ENCODE measurements at places on chromosomes 1 and 21.

GRCh38 chr1:89563957-89564604 lies 39.5 kb downstream of the LRRC8B start:
- no peak for DNase-seq

GRCh38 chr1:183457449-183457848 lies 14.8 kb upstream of the SMG7 start:
- DNase-seq: no peak

DNA sequence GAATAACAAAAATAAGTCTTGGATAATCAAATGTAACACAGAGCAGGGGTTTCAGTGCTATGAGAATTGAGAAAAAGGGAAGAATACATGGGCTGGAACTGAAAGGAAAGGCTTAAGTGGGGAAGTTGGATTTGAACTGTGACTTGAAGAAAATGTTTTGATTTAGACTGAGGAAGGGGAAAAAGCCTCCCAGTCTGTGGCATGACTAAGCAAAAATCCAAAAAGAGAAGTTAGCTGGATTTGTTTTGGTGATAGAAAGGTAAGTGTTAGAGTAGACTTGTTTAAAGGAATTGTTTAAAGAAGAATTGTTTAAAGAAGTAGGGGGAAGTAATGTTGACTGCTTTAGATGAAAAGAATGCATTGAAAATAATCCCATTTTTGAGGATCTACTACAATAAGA lies 46.0 kb downstream of the KCNK2 start:
- no peak for DNase-seq

GRCh38 chr1:33842348-33842747 lies 21.5 kb upstream of the HMGB4 start:
- DNase-seq: no peak

DNA sequence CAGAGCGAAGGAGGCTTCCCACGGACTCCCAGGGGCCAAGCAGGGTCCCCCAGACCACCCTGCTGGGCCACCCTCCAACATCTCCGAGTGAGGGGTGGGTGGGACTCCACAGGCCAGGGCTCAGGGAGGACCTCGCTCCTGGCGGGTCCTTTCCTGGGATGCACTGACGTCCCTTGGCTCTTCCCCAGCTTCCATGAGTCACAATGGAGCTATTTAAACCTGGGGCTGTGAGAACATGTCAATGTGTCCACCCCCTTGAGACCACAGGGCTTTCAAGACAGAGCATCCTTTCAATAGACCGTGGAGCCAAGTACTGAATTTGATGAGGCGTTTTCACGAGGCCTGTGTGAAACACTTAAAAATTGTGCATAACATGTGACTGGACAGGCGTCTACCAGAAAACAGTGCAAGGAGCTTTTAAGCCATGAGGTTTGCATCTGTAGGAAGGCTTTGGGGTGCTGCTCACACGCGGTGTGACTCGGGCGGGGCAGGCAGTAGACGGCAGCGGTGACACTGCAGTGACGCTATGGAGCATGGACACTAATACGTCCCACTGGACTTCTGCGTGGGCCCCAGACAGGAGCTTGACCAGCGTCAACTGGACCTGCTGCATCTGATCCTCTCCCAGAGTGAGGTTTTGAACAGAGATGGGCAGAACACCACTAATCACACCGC lies 24.1 kb upstream of the NPHP4 start:
- DNase-seq: no peak

GRCh38 chr1:111789142-111789541 lies 33.4 kb downstream of the DDX20 start:
- DNase-seq: no peak

DNA sequence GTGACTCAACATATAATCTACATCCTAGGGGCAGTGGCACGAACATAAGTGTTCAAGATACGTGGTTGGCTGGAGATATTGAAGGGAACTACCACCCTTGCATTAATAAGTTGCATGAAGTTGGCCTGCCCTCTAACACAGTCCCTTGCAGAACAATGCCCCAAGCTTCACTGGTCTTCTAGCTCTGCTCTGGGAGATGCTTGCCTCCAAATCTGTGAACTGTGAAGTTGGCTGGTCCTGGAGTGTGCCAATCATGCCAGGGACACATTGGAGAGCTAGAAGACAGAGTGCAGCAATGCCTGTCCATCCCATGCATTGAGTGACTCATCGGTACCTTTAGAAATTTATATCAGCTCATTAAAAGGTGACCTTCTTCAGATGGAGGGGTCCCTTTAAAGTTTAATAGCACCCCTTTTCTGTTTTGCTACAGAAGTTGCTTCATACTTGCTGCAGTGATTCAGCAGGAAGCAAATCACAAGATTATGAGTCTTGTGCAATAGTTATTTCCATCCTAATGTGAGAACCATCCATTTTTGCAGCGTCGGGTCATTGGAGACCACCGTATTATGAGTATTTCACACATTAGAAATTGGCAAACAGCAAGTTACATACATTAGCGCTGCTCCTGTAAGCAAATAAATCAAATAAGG lies 55.2 kb upstream of the KAZN start:
- no peak for DNase-seq

- DNase-seq: no peak
Observed at GRCh38 chr21:34335316-34335715, 28.5 kb upstream of the KCNE2 start.

- DNase-seq: no peak
Observed at GRCh38 chr1:233331676-233332519, 4.4 kb downstream of the MAP3K21 start.

DNA sequence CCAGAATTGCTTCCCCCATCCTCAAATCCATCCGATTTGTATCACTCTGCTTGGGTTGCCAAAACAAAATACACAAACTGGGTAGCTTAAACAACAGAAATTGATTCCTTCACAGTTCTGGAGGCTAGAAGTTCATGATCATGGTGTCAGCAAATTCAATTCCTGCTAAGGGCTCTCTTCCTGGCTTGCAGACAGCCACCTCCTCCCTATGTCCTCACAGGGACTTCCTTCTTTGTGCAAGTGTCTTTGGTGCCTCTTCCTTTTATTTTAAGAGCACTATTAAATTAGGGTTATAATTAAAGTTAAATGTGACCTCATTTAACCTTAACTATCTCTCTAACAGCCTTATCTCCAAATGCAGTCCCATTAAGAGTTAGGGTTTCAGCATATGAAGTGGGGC lies 112.8 kb downstream of the PLPP3 start:
- DNase-seq: no peak

GRCh38 chr1:186220067-186220466 lies 155.0 kb downstream of the TPR start:
- DNase-seq: no peak

- DNase-seq: no peak
Observed at GRCh38 chr1:245869847-245870246, 637.2 kb downstream of the SMYD3 start.

DNA sequence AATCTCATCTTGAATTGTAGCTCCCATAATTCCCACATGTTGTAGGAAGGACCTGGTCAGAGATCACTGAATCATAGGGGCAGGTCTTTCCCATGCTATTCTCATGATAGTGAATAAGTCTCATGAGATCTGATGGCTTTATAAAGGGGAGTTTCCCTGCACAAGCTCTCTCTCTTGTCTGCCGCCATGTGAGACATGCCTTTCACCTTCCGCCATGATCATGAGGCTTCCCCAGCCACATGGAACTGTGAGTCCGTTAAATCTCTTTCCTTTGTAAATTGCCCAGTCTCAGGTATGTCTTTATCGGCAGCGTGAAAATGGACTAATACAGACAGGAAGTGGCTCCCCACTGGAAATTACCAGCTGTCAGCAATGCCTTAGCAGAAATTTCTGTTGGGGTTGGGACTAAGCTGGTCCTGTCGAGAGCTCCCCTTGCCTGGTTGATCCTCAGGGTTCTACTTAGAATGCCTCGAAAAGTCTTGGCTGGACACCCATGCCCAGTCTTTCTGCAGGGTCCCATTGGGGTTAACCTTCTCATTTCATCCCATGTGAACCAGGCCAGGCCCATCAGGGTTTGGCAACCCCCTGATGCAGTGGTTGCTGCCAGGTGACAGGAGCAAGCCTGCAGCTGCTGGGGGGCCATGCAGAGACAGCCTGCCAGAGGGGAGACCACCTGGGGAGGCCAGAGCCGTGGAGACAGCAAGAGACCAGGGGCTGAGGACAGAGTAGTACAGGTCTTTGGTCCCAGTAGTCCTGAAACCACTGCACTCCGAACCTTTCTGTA lies 2.8 kb upstream of the ABCG1 start:
- DNase-seq: no peak

- no peak for DNase-seq
Observed at GRCh38 chr1:40379785-40380452, 6.4 kb downstream of the SMAP2 start.

DNA sequence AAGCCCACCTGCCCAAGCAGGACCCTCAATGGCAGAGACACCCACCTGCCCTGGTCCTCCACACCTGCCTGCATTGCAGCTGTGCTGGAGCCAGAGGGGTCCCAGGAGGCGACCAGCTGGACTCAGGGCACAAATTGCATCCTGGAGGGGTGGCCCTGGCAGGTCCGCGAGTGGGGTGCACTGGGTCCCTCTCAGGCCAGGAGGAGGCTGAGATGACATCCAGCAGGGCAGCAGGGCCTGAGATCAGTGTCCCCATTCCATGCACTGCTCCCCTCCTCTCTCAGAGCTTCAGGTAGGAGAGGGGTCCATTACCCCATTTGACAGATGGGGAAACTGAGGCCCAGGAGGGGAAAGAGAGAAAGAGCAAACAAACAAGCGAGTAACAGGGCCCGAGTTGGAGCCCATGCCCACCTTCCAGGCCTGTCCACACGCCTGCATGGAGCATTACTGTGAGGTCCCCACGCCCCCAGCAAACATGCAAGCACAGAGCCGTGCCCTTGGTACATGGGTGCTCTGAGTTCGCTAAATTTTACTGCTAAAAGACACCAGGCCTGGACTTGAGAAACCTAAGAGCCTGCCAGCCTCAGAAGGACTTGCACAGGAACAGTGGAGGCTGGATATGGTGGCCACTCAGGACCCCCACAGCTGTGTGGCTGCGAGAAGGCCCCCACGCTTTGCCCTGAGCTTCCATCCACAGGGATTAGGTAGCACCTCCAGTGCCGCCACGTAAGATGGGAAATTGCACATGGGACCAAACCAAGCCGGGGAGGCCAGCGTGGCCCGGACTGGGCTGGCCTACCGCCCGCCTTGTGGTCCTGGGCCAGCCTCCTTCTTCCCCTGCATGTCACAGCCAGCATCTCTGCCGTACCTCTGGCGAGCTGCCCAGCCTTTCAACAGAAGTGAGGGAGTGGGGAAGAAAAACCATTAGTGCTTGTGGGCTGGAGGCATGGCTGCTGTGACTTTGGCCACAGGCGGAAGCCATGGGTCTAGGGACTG lies 7.4 kb downstream of the WNT3A start:
- no peak for DNase-seq

DNA sequence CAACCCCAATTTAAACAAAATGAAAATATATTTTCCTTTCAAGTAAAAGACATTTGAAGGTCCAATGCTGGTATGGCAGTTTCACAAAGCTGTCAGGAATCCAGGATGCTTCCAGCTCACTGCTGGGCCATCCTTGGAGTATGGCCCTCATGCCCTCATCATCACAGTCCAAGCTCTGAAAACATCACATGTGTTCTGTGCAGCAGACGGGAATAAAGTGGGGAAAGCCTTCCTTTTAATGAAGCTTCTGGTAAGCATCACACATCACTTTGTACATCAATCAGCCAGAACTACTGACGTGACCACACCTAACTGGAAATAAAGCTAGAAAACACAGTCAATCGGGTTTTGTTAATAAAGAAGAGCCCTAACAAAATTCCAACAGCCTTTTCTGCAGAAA lies 22.7 kb downstream of the CDC42BPA start:
- DNase-seq: no peak

DNA sequence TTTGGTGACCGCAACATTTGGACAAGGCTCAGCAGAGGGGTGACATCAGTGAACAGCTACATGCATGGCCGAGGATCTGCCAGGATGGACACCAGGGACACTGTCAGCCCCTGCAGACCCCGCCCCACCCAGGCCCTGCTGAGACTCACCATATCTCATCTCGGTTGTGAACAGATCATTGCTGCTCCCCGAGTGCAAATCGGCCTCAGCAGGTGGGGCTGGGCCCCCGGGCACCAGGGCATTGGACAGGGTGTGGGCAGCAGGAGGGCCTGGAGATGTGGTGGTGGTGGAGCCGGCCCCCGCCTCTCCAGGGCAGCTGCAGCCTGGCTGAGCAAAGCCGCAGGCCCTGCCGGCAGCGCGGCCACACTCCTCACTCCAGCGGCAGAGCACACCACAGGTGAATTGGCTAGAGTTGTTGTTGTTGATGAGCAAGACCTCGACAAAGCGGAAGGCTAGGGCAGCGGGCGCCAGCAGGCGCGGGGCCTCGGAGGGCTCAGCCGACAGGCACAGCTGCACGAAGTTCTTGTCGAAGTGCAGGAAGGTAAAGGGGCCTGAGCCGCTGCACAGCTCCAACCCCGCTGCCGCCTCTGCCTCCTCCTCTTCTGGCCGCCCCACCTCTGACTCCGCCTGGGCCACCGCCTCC lies 8.2 kb downstream of the ADGRB2 start:
- DNase-seq: no peak

DNA sequence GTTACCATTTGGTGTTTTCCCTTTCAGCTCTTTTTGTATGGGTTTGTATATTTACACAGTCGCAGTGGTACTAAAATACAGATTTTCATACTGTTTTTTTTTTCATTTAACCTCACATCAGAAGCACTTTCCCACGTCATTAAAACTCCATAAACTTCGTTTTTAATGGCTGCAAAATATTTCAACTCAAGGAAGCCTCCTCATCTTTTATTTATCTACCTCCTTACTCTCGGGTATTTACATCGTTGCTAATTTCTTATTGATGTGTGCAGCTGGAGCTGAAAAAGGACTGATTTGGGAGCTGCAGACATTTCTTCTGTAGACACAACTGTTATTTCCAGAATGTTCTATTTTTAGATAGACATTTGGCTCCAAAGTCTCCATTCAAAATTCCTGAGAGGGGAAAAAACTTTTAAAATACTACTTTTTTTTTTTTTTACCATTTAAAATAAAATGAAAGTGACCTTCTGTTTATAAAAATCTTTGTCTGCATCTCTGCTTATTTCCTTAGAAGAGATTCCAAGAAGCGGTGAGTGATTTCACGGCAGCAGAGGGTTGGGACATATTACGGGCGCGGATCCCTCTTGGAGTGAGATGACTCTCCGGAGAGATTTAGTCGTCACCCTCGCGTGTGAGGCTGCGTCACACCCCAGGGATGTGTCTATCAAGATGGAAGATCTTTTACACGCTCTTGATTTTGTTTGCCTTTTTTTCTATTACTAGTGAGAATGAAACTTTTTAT lies 10.1 kb downstream of the RUNX3 start:
- no peak for DNase-seq

DNA sequence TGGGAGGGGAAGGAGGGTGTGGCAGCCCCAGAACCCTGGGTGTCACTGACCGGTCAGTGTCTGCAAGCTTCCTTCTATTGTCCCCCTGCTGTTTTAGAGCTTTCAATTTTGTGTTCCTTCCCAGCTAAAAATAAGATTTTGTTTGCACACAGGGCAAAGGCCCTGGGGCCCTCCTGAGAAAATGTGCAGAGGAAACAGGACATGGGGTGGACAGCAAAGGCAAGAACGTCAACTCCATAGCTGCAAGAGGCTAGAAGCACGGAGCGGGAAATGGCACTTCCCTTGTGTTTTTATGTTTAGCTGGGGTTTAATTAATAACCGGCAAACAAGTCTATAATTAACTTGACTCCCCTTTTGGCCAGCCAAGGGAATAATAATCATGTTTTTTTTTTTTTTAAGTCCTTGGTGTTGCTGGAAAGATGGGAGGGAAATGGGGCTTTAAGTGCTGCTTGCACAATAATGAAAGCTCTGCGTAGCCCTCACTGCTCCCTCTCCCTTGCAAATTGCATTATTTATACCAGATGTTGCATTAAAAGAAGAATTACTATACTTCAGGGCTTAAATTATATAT lies 261.4 kb upstream of the USP24 start:
- no peak for DNase-seq

GRCh38 chr1:242425232-242425631 lies 99.3 kb downstream of the PLD5 start:
- no peak for DNase-seq

GRCh38 chr1:89999208-89999607 lies 4.3 kb downstream of the ZNF326 start:
- DNase-seq: no peak

All from NCI-H1092 (cell line).